Hematopoietic multipotent progenitor cell treated with erythropoietin and hydrocortisone succinate and interleukin-3 and kit ligand, for 4 days (in vitro differentiated cells): ENCODE measurements at places on chromosomes 5 and 9.
A peak's percentile ranks its signal among the peaks of the same experiment; 100 is the strongest.

DNA sequence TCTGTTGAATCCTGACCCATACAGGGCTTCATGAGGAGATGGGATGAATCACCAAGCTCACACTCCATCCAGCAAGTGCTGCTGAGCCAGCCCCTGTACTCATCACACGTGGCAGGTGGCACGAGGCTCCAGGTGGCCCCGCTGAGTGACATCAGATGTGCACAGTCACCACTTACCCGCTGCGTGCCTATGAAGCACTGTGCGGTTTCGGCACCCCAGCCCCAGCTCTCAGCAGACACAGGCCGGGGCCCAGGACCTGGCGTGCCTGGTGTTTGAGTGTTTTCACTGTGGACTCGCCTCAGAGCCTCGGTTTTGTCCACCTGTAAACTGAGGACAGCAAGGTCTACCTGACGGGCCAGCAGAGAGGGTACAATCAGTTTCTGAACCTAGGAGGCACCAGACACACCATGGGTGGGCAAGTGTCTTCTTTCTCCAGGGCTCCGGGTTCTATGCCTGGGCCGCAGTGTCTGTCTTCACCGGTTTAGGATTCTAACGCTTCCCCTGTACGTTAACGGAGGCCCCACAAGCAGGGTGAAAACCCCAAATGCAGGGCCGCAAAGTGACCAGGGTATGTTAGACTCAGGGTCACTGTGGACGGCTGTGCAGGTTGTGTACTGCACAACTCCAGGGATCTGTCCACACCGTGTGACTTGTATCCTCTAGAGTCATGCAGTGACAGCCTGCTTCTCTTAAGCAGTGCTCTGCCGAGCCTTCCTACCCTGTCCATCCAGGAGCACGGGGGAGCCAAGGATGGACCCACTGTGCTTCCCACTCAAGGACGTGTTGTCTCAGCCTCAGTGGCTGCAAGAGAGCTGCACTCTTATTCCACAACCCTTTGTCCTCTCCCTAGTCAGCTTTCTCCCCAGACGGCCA lies 44.3 kb upstream of the COL5A1 start:
- no peak for DNase-seq

DNA sequence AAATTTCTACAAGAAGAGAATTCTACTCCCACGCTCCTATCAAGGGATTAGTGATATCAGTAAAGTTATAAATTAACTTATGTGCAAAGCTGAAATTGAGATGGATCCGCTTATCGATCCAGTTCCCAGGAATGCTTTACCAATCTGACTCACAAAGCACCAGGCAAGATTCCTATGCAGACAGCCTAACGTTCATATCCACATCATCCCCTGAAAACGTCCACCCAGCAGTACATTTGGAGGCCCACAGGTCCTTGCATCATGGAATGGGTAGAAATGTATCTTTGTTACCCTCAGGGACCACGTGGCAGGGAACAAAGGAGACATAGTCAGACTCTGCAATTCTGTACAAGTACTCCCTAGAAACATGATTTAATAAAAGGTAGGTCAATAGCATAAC lies 147.4 kb downstream of the ESM1 start:
- no peak for DNase-seq

DNA sequence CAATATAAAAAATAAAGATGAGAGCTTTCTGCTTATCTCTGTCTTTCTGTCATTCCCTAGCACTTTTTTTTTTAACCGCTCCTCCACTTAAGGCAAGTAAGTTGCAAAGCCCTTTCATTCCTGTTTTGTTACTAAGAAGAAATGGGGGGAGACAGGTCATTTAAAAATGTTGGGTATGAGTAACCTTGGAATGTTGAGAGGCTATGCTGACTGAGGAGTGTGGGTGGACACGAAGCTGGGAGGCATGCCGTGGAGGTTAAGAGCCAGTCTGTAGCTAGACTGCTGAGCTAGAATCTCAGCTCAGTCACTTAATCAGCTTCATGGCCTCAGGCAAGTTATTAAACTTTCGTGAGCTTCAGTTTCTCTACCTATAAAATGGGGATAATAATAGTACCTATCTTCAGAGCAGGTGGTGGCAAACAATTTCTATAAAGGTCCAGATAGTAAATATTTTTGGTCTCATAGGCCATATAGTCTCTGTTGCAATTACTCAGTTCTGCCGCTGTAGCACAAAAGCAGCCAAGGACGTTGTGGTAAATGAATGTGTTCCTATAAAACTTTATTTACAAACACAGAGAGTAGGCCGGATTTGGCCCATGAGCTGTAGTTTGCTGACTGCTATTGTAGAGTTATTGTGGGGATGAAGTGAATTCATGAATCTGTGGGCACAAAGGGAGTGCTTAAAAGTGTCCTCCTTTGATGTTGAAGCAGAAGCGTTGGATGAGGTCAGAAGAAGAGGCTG lies 220.0 kb downstream of the GABBR2 start:
- DNase-seq = no peak

DNA sequence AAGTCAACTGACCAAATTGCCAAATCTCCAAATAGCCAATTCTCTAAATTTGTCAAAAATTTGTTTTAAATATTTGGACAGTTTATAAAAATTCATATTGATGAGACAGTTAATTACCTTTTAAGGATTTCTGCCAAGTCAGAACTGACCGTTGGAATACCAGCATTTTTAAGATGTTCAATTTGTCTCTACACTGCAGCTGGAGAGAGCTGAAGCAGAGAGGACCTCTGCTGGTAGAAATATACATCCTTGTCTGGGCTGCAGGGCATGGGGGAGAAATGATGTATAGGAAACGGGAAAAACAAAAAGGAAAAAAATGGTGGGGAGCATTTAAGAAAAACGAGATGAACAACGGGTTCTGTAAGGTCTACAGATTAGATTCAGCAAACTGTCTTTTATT lies 16.8 kb downstream of the NR6A1 start:
- peak; percentile 57 for DNase-seq

DNA sequence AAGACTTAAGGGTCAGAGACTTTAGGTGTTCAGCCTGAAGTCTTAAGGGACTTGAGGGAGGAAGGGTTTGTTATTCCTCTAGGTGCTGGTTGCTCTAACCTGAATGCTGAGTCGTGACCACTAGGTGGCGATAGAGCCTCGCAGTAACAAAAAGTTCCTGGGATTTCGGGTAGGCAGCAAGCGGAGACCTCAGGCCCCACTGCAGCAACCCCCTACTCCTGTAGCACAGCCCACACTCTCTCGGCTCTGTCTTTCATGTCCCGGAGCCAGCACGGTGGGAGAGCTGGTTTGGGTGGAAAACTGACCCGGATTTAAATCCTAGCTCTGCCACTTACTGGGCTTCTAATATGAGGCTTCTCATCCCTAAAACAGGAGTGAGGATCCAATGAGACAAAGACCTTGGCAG lies 100.3 kb upstream of the PANK3 start:
- peak; percentile 79 for DNase-seq

GRCh38 chr5:126872561-126873354 lies 95.8 kb downstream of the LMNB1 start:
- no peak for DNase-seq

- DNase-seq = peak; percentile 47
Observed at GRCh38 chr9:93045521-93045920, 13.0 kb upstream of the SUSD3 start.

DNA sequence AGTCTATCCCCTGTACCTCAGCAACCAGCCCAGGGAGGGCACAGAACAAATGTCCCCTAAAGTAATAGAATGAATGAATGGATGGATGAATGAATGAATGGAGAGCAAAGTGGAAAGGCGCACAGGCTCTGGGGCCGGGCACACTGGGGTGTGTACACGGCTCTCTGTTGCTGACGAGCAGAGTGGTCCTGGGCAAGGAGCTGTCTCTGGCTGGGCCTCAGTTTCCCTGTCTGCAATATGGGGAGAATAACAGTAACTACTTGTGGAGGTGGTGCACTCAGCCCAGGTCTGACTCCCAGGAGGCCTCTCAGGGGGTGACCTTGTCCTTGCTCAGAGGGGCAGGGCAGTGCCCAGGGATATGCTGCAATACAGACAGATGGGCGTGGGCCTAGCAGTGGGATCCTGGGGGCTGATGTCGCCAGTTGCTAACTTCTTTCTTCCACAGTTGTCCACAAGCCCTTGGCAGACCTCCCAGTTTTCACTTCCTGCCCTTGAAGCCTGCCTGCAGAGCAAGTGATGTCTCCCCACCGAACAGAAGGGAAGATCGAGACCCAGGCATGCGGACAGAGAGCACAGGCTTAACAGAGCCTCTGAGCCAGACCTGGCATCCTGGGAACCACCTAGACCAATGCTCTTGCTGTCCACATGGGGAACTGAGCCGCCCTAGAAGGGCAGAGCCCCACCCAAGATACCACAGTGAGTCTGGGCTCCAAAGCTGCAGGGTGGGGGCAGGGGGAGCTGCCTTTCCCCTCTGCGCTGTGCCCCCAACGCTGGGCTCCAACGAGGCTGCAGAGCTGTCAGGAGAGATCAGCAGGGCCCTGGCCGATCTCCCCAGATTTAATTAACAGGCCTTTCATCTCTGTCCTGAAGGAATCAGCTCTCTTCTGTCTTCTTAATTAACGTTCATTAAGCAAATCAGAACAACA lies 13.6 kb upstream of the LAMC3 start:
- DNase-seq = peak; percentile 86

DNA sequence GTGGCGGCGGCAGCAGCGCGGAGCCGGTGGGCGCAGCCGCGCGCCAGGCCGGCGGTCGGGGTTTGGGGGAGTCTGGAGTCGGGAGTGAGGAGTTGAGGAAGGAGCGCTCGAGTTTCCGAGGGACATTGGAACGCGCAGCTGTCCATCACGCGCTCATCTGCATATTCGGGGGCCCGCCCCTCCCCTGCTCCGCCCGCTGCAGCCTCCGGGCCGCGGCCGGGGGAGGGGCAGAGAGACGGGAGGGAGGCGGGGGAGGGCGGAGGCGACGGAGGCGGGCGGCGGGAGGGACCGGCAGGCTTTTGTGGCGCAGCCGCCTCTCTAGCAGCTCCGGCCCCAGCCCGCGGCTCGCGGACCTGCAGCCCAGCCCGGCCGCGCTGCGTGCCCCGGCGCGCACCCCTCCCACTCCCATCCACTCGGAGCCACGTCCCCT lies at the start of gene IRX2:
IRX2 (minus strand) TSS at position 86 of the 430 bp plus-strand sequence. CDS start 264 bp downstream, outside the sequence.
- DNase-seq = peak; percentile 69

GRCh38 chr5:33601881-33602280 lies 161.1 kb downstream of the TARS1 start:
- DNase-seq = no peak

DNA sequence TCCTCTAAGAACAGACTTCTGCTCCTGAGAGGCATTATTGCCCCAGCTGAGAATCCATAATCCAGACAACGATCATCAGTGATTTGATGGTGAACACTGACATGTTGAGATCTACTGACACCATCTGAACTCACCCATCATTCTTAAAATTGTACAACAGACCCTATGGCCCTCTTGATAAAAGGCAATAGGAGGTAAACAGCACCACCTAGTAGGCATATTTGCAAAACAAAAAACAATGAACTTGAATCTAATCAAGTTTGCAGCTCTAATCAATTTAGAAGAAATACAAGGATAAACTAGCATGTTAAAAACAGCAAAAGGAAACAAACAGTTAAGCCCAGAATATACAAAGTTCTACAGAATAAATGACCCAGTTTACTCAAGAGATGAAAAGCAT lies 89.6 kb downstream of the SFXN1 start:
- peak; percentile 15 for DNase-seq

GRCh38 chr5:178121391-178122276 lies 8.3 kb downstream of the N4BP3 start:
- no peak for DNase-seq

- no peak for DNase-seq
Observed at GRCh38 chr5:136182618-136183017, 10.3 kb downstream of the SMIM32 start.

DNA sequence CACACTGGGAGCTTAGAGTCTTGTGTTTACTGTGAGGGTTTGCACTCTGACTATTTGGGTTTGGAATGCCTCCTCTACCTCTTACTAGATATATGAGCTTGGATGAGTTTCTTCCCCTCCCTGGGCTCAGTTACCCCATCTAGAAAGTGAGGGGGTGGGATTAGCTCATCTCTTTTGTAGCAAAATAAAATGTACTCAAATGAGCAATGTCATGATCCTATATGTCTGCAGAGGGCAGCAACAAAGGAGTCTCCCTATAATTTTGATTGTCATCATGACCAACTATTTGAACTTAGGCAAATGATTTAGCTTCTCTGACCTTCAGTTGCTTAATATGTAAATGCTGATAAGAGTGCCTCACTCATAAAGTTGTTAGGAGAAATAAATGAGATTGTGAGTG lies 109.0 kb downstream of the DPYSL3 start:
- no peak for DNase-seq

- no peak for DNase-seq
Observed at GRCh38 chr9:117951127-117951526, 246.9 kb downstream of the TLR4 start.

- DNase-seq = no peak
Observed at GRCh38 chr9:26172301-26172700, 494.1 kb upstream of the TUSC1 start.

DNA sequence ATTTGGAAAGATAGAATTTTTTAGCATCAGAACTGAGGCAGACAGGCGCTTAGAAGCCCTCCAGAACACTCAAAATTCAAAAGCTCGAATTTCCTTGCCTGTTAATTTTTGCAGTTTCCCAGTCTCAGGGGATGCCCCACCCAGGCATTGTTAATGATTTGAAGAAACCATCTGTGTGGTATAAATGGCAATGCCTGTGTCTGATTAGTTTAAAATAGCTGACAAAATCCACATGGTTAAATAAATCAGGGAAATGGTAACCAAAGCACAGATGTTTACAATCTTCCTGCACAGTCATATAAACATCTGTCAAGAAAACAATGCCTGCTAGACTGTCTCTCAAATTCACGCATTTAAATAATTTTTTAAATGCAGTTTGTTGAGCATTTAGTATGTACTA lies 185.2 kb upstream of the RGMB start:
- no peak for DNase-seq

GRCh38 chr5:38473008-38473407 lies 83.4 kb downstream of the LIFR start:
- DNase-seq = no peak

DNA sequence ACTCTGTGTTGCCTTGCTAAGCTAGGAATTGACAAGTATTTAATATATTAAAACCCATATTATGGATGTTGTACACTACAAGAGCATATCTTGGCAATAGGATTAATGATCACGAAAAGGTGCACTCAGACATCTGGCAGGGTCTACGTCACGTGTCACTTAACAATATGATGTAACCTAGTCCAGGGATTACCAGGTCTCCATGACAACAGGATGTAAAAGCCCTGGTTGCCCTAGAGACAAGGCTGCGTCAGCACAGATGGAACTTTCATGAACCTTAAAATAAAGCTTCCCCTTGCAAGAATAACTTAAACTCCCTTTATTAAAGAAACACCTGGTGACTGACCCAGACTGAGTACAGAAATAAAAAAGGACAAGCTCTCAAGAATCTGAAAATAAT lies 717.8 kb downstream of the CDH18 start:
- DNase-seq = no peak
